ENCODE measurements at places on chromosomes 13 and 19.
A peak's percentile ranks its signal among the peaks of the same experiment; 100 is the strongest.

GRCh38 chr19:56253737-56254136, 18.8 kb upstream of the EDDM13 start:
- DNase-seq, result peak; percentile 82

DNA sequence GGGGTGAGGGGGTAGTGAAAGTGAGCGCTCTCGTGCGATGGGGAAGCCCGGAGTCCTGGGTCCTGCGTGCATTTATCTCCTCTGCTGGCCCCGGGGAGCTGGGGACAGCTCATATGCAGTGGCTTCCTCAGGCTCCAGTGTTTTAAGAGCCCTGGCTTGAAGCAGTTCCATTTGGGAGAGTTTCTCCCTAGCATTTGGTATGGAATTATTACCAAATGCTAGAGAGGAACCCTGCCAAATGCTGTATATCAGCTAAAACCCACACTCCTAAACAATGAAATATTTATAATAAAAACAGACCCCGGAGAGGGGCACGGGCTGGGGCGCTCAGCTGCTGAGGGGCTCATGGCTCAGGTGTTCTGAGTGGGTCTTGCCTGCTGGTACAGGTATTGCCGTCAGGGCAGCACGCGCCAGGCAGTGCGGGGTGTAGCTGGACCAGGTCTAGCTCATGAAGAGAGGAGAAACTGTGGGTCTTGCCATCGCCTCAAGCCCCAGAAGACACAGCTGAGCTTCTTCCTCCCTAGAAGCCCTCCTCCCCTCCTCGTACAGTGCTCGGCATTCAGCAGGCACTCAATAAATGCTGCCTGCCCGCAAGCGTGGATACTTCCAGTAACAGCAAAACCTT, 163.6 kb upstream of the ZNF536 start:
- DNase-seq, result no peak

DNA sequence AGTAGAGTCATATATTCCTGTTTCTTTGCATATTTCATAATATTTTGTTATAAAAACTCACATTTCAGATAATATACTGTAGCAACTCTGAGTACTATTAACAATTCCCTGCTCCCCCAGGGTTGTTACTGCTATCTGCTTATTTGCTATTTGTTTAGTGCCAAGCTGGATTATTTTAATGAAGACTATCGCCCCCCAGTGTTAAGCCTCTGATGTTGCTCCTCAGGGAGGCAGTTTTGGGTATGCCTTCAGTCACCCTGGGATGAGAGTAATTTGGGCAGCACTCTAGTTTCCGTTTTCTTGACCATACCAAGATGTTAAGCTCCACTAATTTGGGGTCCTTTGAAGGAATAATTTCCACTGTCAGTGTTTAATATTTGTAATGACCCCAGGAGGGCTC, 46.0 kb downstream of the MICU2 start:
- DNase-seq, result peak; percentile 60

GRCh38 chr13:59279028-59279427, 884.7 kb downstream of the DIAPH3 start:
- no peak for DNase-seq

- no peak for DNase-seq
These were observed 290.7 kb upstream of the MIR17HG start for GRCh38 chr13:91056746-91057145.

DNA sequence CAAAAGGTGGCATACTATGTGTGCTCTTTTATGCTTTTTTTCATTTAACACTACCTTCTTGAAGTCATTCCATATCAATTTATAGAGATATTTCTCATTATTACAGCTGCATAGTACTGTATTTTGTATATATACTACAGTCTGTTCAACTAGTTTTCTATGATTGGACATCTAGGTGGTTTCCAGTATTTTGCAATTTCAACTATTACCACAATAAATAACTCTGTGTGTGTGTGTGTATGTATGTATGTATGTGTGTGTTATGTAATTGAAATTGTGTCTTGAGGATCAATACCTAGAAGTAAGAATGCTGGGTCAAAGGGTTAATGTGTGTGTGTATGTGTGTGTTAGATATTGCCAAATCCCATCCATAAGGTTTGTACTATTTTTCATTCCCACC, 7.0 kb downstream of the LPAR6 start:
- DNase-seq, result peak; percentile 54

GRCh38 chr19:34666200-34666957, 10.6 kb downstream of the SCGB2B2 start:
- DNase-seq, result no peak

DNA sequence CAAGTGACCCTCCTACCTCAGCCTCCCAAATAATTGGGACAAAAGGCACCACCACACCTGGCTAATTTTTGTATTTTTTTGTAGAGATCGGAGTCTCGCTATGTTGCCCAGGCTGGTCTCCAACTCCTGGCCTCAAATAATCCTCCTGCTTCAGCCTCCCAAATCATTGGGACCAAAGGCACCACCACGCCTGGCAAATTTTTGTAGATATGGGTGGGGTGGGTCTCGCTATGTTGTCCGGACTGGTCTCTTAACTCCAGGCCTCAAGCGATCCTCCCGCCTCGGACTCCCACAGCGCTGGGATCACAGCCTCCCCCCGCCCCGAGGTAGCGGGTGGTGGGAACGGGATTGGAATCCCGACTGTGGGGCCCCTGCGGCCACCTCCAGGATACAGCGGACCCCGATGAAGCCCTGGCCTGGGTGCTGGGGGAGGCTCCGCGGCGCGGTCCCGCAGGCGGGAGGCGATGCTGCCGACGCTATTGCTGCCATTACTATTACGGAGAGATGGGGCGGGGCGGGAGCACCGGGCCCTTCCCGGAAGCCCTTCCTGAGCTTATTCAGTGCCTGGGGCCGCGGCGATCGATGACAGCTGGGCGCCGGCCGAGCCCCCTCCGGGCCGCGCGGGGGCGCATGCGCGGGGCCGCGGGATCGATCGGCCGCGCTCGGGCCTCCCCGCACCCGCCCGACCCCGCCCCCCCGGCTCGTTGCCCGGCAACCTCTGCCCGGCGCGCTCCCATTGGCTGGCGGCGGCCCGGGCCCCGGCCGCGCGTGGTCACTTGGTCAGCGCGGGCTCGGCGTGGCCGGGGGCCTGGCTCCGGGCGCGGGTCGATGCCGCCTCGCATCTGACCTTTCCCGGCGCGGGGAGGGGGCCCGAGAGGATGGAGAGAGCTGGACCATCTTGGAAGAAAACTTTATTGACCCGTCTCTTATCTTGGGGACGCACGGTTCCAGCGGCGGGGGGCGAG, 27.9 kb upstream of the ONECUT3 start:
- peak; percentile 54 for DNase-seq

DNA sequence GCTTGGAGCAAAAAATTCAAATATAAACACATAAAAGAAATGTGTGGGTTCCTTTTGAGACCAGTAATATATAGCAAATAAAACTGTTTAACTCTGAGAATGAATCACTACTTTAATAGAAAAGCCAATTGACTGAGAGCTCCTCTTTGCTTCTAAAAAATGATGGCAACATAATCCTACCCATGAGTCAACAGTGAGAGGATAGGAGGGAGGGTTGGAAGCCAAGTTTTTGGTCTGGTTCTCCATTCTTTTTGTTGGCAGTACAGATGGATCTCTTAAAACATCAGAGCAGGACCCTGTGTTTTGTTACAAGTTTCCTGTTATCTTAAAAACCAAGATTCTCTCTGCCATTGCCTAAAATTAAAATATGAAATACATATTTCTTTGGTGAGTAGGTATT, 50.0 kb upstream of the POSTN start:
- peak; percentile 53 for DNase-seq

DNA sequence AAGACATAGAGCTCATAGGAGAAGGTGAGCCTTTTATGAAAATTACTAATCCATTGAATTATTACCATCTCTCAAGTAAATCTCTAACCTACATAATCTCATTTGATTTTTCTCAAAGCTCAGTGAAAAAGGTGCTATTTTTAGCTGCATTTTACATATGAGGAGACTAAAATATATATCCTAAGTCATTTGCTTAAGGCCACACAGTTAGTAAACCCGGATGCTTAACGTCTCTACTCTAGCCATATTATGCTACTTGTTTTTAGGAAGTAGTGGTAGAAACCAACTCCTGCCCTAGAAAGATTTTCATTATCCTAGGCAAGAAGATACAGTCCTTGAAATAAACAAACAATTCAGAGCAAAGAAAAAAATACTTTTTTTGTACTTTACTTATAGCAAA, 108.9 kb downstream of the RBM26 start:
- DNase-seq, result no peak

- DNase-seq, result no peak
These were observed 21.3 kb downstream of the TBC1D4 start for GRCh38 chr13:75460644-75461043.

- peak; percentile 89 for DNase-seq
These were observed 1.7 kb upstream of the ANKRD10 start for GRCh38 chr13:110916301-110917142.

GRCh38 chr13:73987618-73988017, 146.6 kb downstream of the KLF12 start:
- no peak for DNase-seq

GRCh38 chr19:18453269-18454024, 15.5 kb upstream of the ISYNA1 start:
- DNase-seq, result no peak

DNA sequence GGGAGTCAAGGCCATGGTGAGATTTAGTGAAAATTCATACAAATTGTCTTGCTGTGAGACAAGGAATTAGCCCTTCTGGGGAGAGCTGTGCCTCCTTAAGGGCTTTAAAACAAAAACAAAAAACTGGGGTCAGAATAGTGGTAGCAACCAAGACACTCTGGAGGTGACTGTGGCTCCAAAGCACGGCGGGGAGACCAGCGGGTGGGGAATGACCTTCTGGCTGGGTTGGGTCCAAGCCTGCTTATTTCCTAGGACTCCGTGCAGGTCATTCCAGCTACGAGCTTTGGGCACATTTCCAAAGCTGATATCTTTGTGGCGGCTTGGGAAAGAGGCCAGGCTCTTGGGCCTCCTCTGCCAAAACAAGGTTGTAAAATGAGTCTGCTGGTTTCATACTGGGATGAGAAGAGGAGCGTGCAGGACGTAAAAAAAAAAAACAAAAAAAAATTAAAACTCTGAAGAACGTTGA, 348.3 kb downstream of the UQCRFS1 start:
- peak; percentile 51 for DNase-seq
